ENCODE measurements at places on chromosomes 6 and 20. TPM values are rescaled to one million over a fixed set of nuclear protein-coding genes. Genes with fewer than 3 reads are reported as not detected.

KCNG1 gene
- total RNA-seq: 9.9 TPM

FAM8A1 gene
- 7.6 TPM for total RNA-seq

NRN1 gene
- 1.6 TPM for total RNA-seq

MUC22 gene
- 0.88 TPM for total RNA-seq

HCRTR2 gene
- total RNA-seq: not detected

SLC17A3 gene
- total RNA-seq: not detected
